ENCODE measurements at places on chromosomes 2 and 18.
A peak's percentile ranks its signal among the peaks of the same experiment; 100 is the strongest.

- DNase-seq, result no peak
Measured at GRCh38 chr2:135144343-135144742, 92.3 kb downstream of the RAB3GAP1 start.

GRCh38 chr18:61388010-61388409 lies 54.8 kb downstream of the CDH20 start:
- DNase-seq, result no peak

GRCh38 chr2:55106148-55106547 lies 55.9 kb upstream of the RTN4 start:
- DNase-seq, result no peak

DNA sequence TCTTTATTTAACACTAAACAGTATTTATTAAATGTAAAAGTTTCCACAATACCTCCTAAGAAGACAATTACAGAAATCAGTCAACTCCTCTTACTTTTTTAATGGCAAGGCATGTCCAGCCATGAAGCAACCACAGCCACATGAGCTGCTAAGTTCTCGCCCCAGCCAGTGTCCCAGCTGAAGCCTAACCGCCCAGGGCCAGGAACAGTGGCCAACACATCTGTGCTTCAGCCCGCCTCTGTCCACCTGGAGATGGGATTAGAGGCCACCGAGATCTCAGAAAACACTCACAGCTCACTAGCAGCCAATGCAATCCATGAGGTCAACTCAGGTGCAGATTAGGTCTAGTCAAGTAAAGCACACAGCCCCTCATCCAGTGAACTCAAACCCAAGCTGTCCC lies 40.2 kb downstream of the PID1 start:
- DNase-seq, result no peak

DNA sequence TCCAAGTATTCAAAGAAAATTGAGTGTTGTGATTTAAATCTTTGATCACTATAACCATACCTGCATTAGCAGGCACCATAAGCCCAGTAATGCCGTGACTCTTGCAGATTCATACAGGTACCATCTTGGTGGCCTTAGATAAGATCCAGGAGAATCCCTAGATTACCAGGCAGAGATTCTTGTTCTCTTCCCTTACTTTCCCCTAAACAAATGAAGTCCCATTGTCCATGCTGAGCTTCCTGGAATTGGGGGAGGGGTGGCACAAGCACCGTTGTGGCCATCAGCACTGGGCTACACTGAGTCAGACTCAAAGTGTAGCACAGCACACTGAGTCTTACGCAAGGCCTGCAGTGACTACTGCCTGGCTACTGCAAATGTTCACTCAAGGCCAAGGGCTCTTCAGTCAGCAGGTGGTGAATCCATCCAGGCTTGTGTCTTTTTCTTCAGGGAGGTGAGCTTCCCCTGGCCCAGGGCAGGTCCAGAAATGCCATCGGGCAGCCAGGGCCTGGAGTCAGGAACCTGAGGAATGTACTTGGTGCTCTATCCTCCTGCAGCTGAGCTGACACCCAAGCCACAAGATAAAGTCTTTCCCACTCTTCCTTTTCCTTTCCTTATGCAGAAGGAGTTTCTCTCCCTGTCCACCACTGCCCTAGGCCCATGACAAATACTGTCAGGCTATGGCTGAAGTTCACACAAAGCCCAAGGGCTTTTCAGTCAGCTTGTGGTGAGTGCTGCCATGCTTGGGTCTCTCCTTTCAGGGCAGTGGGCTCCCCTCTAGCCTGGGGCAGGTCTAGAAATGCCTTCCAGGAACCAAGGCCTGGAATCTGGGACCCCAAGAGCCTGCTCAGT lies 52.6 kb downstream of the CD28 start:
- DNase-seq, result peak; percentile 77

GRCh38 chr2:166451468-166451867 lies 42.6 kb downstream of the SCN7A start:
- no peak for DNase-seq

GRCh38 chr2:42960842-42961180 lies 168.4 kb upstream of the HAAO start:
- DNase-seq, result no peak

GRCh38 chr18:52152036-52152435 lies 188.0 kb upstream of the DCC start:
- no peak for DNase-seq

GRCh38 chr2:214379227-214379626 lies 31.6 kb upstream of the VWC2L start:
- DNase-seq, result no peak

GRCh38 chr2:199273042-199273511 lies 184.7 kb downstream of the SATB2 start:
- DNase-seq, result peak; percentile 62

- DNase-seq, result no peak
Measured at GRCh38 chr18:55455938-55456337, 132.1 kb downstream of the TCF4 start.

DNA sequence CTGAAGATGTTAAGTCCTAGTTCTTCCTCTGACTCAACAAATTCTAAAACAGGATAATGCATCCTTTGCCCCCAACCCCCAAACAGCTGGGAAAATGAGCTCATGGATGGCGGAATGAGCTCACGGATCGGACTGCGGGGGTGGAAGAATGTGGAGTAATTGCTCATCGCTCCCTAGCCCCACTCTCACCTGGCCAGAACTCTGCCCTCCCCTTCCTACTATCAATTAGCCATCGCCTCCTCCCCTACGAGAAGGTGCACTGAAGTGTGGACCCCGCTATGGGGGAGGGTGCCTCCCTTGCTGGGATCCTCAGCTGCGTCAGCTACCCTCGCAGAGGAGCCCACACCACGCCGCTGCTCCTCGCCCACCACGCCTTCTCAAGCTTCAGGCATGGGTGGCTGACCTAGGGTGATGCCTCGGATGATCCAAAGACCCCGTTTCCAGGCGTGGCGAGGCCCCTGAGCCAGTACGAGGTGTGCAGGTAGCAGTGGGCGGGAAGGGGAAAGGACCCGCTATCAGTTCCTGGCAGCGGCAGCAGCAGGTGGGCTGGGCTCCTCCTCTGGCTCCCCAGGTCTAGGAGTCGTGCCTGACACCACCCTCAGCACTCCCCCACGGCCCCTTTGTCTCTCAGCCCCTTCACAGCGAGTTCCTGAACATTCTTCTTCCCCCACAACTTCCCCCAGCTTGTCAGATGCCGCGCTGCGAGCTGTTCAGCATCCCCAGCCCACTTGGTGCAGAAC lies 82.1 kb upstream of the POMC start:
- DNase-seq, result peak; percentile 58

- no peak for DNase-seq
Measured at GRCh38 chr2:2879781-2880180, 497.8 kb downstream of the EIPR1 start.

DNA sequence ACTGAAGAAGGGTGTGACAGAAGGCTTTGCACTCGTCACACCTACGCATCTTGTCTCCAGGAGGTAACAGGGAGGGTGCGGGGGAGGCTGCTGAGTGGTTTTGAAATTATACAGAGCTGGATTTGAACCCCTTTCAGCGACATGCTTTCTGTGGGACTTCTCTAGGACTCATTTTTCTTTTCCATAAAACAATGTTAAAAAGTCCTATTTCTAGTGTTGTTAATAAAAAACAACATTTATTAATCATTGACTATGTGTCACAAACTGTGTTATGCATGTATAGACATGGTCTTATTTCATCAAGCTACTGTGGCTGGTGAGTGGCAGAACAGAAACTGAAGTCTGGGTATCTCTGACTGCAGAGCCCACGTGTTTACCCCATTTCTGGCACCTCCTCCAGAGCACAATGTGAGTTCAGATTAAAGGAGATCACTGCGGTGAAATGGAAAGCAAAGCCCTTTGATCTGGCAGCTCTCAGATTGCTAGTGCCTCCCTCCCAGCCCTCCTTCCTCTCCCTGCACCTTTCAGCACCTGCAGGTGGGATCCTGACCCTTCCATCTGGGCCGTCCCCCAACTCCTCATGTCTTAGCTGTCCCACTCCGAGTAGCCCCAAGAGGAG lies 315.5 kb upstream of the MYT1L start:
- DNase-seq, result no peak

GRCh38 chr2:50118905-50119702 lies 912.8 kb downstream of the NRXN1 start:
- DNase-seq, result no peak
